ENCODE measurements at places on chromosomes 16 and 17. TPM values are rescaled to one million over a fixed set of nuclear protein-coding genes. Genes with fewer than 3 reads are reported as not detected.

COX6A2 gene
- 7.8 TPM for polyA plus RNA-seq

DNA sequence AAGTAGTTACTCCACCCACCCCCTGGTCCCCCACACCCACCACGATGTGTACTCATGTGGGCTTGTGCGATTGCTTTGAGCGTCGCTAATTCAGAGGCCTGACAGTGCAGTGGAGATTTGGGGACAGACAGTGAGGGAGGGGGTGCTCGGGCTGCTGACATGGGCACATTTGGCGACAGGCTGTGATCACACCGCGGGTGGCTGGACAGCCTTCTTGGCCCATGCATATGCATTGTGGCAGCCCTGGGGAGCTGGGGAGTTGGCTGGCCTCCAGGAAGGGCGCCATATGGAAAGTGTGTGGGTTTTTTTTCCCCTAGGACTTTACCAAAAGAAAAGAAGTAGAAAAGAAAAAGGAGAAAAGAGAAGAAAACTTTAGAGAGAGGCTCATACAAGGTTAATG is 275.5 kb upstream of the N4BP1 start:
- no peaks in the 10 kb centered on the region for H3K27me3 ChIP-seq
- no peak overlapping the region for H3K4me3 ChIP-seq
- H3K27ac ChIP-seq: no peak overlapping the region
- no peaks in the 10 kb centered on the region for H3K4me1 ChIP-seq

DNA sequence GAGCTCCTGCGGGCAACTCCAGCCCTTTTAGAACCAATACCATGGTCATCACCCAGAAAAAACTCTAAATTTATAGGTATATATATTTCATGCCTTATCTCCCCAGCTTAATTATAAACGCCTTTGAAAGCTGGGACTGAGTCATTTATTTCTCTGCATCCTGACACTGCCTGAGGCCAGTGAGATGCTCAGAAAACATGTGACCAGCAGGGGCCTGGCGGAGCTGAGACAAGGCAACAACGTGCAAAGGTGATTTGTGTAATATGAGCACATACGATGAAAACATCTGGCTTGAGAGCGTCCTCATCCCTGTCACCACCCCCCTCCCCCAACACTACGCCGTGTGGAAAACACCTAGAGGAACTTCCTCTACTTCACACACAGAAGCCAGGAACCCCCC is 22.7 kb downstream of the NXN start:
- peaks cover 5% of the 10 kb centered on the region for H3K4me1 ChIP-seq
- H3K4me3 ChIP-seq: no peak overlapping the region
- H3K27ac ChIP-seq: no peak overlapping the region
- H3K27me3 ChIP-seq: no peaks in the 10 kb centered on the region
- no peaks in the 10 kb centered on the region for H3K36me3 ChIP-seq
- no peak for DNase-seq

IL17C gene
- polyA plus RNA-seq: not detected

DNA sequence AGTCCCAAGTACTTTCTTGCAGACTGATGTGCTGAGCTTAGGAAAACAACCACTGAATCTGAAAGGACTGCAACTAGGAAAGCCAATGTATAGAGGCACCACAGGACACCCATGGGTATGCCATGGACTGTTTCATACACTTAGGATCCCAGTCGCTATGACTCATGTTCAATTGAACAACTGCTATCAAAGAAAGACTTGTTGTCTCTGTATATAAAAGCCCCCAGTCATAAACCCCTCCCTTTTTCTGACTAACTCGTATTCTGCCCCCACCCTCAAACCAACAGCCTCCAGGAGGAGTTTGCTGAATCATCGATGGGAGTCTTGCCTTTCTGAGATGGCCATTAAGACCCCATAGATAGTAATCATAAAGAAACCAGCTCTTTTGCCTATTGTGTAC is 205.4 kb downstream of the ANKFN1 start:
- H3K27me3 ChIP-seq: no peaks in the 10 kb centered on the region
- no peak overlapping the region for H3K27ac ChIP-seq
- H3K4me3 ChIP-seq: no peak overlapping the region
- DNase-seq: no peak
- H3K36me3 ChIP-seq: no peaks in the 10 kb centered on the region

- no peak overlapping the region for H3K27ac ChIP-seq
- no peaks in the 10 kb centered on the region for H3K36me3 ChIP-seq
- DNase-seq: peak; percentile 19
These were observed 11.4 kb downstream of the SLFN5 start for GRCh38 chr17:35254107-35254773.

DNA sequence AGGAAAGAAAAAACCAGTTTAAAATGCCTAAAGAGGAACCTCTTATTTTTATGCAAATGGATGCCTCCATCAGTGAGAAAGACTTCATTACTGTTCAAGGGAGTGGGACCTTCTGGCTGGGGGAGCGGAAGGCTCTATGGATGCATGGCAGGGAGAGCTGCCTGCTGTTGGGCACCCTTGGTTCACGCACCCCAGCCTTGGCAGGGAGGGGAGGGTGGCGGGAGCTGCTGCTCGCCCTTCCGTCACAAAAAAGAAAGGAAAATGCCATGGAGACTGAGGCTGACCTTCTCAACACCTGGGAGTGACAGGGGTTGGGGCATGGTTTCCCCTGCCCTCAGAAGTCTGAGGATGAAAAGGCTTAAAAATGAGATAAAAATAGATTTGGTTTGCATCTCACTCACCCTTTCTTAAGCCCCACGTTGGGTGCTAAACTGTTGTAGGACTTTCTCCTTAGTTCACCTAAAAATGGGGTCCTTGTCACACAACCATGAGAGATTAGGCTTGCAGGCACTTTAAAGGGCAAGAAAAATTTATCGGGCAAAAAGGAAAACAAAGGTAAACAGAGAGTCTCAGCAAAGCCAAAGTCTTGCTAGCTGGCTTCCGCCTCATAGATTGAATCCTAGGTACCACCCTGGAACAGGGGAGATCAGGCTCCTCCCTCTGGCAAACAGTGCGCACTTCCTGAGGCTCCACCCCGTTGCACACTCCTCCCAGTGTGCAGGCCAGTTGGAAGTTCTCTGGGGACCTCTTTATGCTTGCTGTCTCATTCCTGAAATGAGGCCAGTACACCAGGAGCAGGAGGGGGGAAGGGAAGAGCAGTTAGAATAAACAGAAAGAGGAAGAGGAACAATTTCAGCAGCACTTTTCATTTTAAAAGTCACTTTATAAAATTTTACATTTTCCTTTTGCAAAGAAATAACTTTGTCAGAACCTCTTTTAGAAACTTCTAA is 31.6 kb downstream of the PHKB start:
- no peak overlapping the region for H3K27ac ChIP-seq
- peak; percentile 27 for DNase-seq
- H3K4me1 ChIP-seq: no peaks in the 10 kb centered on the region
- H3K4me3 ChIP-seq: no peak overlapping the region
- H3K27me3 ChIP-seq: no peaks in the 10 kb centered on the region

ACSM2A gene
- polyA plus RNA-seq: 0.30 TPM

DNA sequence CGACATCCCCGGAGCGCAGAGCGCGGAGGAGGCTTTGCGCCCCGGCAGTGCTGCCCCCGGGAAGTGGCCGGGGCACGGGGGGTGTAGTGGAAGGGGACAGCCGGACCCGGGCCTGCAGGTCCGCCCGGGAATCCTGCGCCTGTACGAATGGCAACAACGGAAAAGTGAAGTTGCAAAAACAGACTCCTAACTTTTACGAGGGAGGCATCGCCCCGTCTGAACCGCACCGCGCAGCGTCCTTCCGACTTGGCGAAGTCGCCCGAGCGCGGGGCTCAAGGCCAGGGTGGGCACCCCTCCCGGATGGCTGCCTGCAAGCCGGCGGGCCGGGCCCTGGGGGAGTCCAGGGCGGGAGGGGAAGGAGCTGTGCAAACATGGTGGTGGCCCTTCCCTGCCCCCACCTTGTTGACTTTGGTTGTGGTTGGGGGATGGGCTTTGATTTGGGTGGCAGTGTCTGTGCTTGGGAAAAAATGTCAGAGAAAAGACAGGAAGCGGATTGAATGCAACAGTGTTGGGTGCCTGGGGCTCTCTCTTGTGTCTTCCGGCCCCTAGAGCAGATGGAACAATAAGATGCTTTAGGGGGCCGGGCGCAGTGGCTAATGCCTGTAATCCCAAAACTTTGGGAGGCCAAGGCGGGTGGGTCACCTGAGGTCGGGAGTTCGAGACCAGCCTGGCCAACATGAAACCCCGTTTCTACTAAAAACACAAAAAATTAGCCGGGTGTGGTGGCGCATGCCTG is 675 bp downstream of the RNF213 start:
- peaks cover 30% of the 10 kb centered on the region for H3K4me1 ChIP-seq
- peak; percentile 67 for DNase-seq
- H3K4me3 ChIP-seq: peak overlapping the region; percentile 94
- H3K27me3 ChIP-seq: no peaks in the 10 kb centered on the region
- H3K27ac ChIP-seq: peak overlapping the region; percentile 95

HEATR9 gene
- polyA plus RNA-seq: 0.03 TPM

DNA sequence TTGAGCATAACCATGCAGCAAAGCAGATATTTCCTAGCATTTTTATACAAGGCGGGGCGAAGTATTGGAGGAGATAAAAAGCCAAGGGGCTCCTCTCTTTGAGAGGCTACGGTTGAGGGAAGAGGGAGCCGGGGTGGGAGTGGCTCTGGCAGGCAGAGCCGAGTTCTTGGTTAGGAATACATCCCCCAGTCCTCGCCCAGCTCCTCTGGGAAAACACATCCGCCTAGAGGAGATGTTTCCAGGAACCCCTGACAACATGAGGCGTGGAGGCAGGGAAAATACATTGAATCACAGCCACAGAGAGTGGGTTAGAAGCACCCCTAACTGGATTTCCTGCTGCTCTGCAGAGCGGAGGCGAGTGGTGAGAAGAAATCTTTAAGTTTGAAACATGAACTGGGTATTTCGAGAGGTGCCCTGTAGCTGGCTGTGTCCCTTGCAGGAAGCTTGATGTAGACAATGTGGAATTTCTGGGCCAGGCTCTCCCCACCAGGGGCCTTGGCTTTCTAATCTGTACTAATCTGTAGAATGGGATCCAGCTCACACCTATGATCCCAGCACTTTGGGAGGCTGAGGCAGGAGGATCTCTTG is 27.3 kb downstream of the TTYH2 start:
- H3K4me1 ChIP-seq: peaks cover 3% of the 10 kb centered on the region
- no peak overlapping the region for H3K4me3 ChIP-seq

SLC6A4 gene
- polyA plus RNA-seq: 30.1 TPM

METTL16 gene
- polyA plus RNA-seq: 26.3 TPM

- H3K4me3 ChIP-seq: no peak overlapping the region
- peaks cover 31% of the 10 kb centered on the region for H3K4me1 ChIP-seq
- DNase-seq: no peak
- peaks cover 67% of the 10 kb centered on the region for H3K27me3 ChIP-seq
- H3K36me3 ChIP-seq: no peaks in the 10 kb centered on the region
These were observed 2.8 kb downstream of the SP6 start for GRCh38 chr17:47848198-47848513.

GRCh38 chr17:76000755-76001521 is at the start of gene CDK3:
CDK3 (plus strand) TSS chr17:76000855; CDS start chr17:76001426, 571 bp downstream.
- H3K27me3 ChIP-seq: no peaks in the 10 kb centered on the region
- H3K36me3 ChIP-seq: peaks cover 42% of the 10 kb centered on the region
- H3K4me1 ChIP-seq: peaks cover 61% of the 10 kb centered on the region
- H3K27ac ChIP-seq: no peak within 1 kb of the TSS

PHF12 gene
- polyA plus RNA-seq: 27.7 TPM

DNA sequence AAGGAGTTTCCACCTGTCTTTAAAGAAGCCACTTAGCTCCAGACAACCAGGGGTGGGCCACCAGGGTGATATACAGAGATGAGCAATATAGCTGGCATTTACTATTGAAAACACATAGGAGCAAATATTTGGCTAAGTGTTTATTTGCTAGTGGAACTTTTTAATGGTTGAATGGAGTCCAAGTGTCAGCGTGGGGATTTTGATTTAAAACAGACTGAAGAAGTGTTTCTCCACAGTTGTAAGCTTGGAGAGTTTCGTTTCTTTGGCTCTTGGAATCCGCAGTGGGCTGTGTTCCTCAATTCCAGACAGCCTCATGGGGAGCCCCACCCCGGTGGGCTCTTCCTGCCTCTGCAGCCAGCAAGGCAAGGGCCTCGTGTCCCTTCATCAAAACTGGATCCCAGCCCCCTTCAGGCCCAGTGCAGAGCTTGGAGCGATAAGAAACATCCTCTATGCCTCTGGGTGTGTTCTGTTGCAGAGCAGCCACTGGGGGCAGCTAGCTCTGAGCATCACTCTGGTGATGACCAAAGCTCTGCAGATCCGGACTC is 36.1 kb downstream of the NOG start:
- no peak overlapping the region for H3K4me3 ChIP-seq
- H3K36me3 ChIP-seq: no peaks in the 10 kb centered on the region
- H3K4me1 ChIP-seq: no peaks in the 10 kb centered on the region
- DNase-seq: no peak
- H3K27ac ChIP-seq: no peak overlapping the region

- no peaks in the 10 kb centered on the region for H3K36me3 ChIP-seq
- H3K27me3 ChIP-seq: no peaks in the 10 kb centered on the region
- no peak for DNase-seq
These were observed 40.4 kb downstream of the PITPNC1 start for GRCh38 chr17:67417507-67417906.

GRCh38 chr16:59558679-59559078 is 824.6 kb upstream of the GOT2 start:
- no peaks in the 10 kb centered on the region for H3K4me1 ChIP-seq
- DNase-seq: no peak
- no peaks in the 10 kb centered on the region for H3K27me3 ChIP-seq
- H3K27ac ChIP-seq: no peak overlapping the region

DNA sequence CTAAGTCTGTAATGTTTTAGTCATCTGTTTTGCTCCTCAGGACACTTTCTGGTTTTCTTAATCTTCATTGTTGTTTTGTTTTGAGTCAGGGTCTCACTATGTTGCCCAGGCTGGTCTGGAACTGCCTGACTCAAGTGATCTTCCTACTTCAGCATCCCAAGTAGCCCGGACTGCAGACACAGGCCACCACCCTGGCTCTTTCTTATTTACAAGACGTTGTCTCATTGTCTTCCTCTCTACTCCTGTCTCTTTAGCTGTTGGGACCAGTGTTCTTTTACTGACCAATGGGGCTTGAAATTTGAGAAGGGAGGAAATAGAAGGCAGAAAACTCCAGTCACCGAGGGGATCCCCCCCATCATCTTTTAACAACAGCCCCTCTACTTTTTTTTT is 1.2 kb downstream of the SCPEP1 start:
- peak overlapping the region; percentile 58 for H3K27ac ChIP-seq
- no peaks in the 10 kb centered on the region for H3K27me3 ChIP-seq

OR1D2 gene
- not detected for polyA plus RNA-seq

CX3CL1 gene
- 30.6 TPM for polyA plus RNA-seq

GRCh38 chr16:67235816-67236562 is 9.1 kb downstream of the TMEM208 start:
- H3K27me3 ChIP-seq: no peaks in the 10 kb centered on the region
- no peak for DNase-seq
- H3K4me1 ChIP-seq: peaks cover 6% of the 10 kb centered on the region
- H3K4me3 ChIP-seq: no peak overlapping the region
- H3K36me3 ChIP-seq: peaks cover 39% of the 10 kb centered on the region
